Aortic smooth muscle cell (primary cell): ENCODE measurements at places on chromosomes 4 and X. TPM values are rescaled to one million over a fixed set of nuclear protein-coding genes. Genes with fewer than 3 reads are reported as not detected.

CXCL6 gene
- 0.26 and 0.56 TPM in 2 replicates for total RNA-seq

GSTCD gene
- 6.8 and 7.9 TPM in 2 replicates for total RNA-seq

CXCR3 gene
- total RNA-seq = not detected in 2 replicates

FAM114A1 gene
- total RNA-seq = 416 and 446 TPM in 2 replicates

CT83 gene
- not detected in 2 replicates for total RNA-seq

PPARGC1A gene
- 0.25 and 1.5 TPM in 2 replicates for total RNA-seq

NHSL2 gene
- total RNA-seq = 2.2 and 9.1 TPM in 2 replicates

PRDM5 gene
- total RNA-seq = 13.1 and 13.4 TPM in 2 replicates

EPHA5 gene
- total RNA-seq = 0.53 and 2.9 TPM in 2 replicates

UGT8 gene
- 0.06 TPM in 1 of 2 replicates, not detected in the other for total RNA-seq

TMSB15A gene
- 4.9 and 6.3 TPM in 2 replicates for total RNA-seq

HSFX4 gene
- not detected in 2 replicates for total RNA-seq

GTPBP6 gene
- 29.7 and 33.6 TPM in 2 replicates for total RNA-seq
